CD14-positive monocyte (primary cell): ENCODE measurements at places on chromosomes 5 and 9. TPM values are rescaled to one million over a fixed set of nuclear protein-coding genes. Genes with fewer than 3 reads are reported as not detected.

The NR5A1 gene
- polyA plus RNA-seq, result not detected

The CACFD1 gene
- 5.1 TPM for polyA plus RNA-seq

The DRD1 gene
- polyA plus RNA-seq, result not detected

The CAMK4 gene
- polyA plus RNA-seq, result 0.28 TPM

The HARS2 gene
- polyA plus RNA-seq, result 12.3 and 26.1 TPM in 2 replicates

The RARS1 gene
- 5.2 and 23.2 TPM in 2 replicates for polyA plus RNA-seq

The OR5C1 gene
- not detected for polyA plus RNA-seq

The DOCK8 gene
- polyA plus RNA-seq, result 46.8 TPM

The PPP2CA gene
- 245 TPM for polyA plus RNA-seq

The FAM200C gene
- polyA plus RNA-seq, result 0.08 TPM

The TTC39B gene
- polyA plus RNA-seq, result 1.6 and 5.3 TPM in 2 replicates

The SHC3 gene
- not detected for polyA plus RNA-seq

The ANKRD34B gene
- polyA plus RNA-seq, result 0.43 TPM

The ASTN2 gene
- polyA plus RNA-seq, result not detected

The CCDC192 gene
- not detected for polyA plus RNA-seq

The GARIN3 gene
- not detected for polyA plus RNA-seq

The DPP7 gene
- polyA plus RNA-seq, result 68.3 TPM

The C5orf22 gene
- 20.2 TPM for polyA plus RNA-seq

The PCDH12 gene
- 0.90 TPM for polyA plus RNA-seq

The PCDHGB3 gene
- not detected for polyA plus RNA-seq

The IL5 gene
- not detected for polyA plus RNA-seq

The ARSB gene
- polyA plus RNA-seq, result 18.1 TPM

The ACTBL2 gene
- not detected for polyA plus RNA-seq

The SPINK1 gene
- polyA plus RNA-seq, result not detected

The SNAPC4 gene
- 6.7 TPM in 2 replicates for polyA plus RNA-seq

The CEL gene
- not detected for polyA plus RNA-seq

The SPACA9 gene
- 0.28 TPM for polyA plus RNA-seq

The ASS1 gene
- polyA plus RNA-seq, result not detected

The PCDHGA10 gene
- not detected for polyA plus RNA-seq

The CNTNAP3B gene
- not detected for polyA plus RNA-seq

The ZNF483 gene
- polyA plus RNA-seq, result not detected

The FBLL1 gene
- polyA plus RNA-seq, result not detected

The SAXO1 gene
- polyA plus RNA-seq, result not detected

The FRMPD1 gene
- polyA plus RNA-seq, result not detected

The IFNK gene
- polyA plus RNA-seq, result not detected in 2 replicates

The SLC6A7 gene
- 0.04 and 0.07 TPM in 2 replicates for polyA plus RNA-seq

The SNX2 gene
- 264 TPM for polyA plus RNA-seq

The TMEM171 gene
- polyA plus RNA-seq, result not detected

The LCP2 gene
- 52.0 TPM for polyA plus RNA-seq

The RASEF gene
- polyA plus RNA-seq, result not detected

The TPRN gene
- 4.6 and 5.4 TPM in 2 replicates for polyA plus RNA-seq

The PCDHB8 gene
- not detected in 2 replicates for polyA plus RNA-seq

The EPB41L4B gene
- polyA plus RNA-seq, result not detected

The ADRB2 gene
- 6.8 TPM for polyA plus RNA-seq

The PSAT1 gene
- 0.11 TPM for polyA plus RNA-seq

The SLC34A1 gene
- not detected in 2 replicates for polyA plus RNA-seq

The DNAJB5 gene
- 1.9 TPM for polyA plus RNA-seq

The KLF4 gene
- 37.2 TPM for polyA plus RNA-seq

The PCDHGB5 gene
- polyA plus RNA-seq, result 0.01 TPM in 2 replicates

The ADAMTS13 gene
- polyA plus RNA-seq, result 0.77 and 0.94 TPM in 2 replicates

The OCLN gene
- polyA plus RNA-seq, result not detected

The SPATA31E1 gene
- not detected for polyA plus RNA-seq

The SVEP1 gene
- polyA plus RNA-seq, result not detected

The PPIC gene
- polyA plus RNA-seq, result not detected

The KCNV2 gene
- not detected in 2 replicates for polyA plus RNA-seq
